ENCODE measurements at places on chromosomes 4 and X.

DNA sequence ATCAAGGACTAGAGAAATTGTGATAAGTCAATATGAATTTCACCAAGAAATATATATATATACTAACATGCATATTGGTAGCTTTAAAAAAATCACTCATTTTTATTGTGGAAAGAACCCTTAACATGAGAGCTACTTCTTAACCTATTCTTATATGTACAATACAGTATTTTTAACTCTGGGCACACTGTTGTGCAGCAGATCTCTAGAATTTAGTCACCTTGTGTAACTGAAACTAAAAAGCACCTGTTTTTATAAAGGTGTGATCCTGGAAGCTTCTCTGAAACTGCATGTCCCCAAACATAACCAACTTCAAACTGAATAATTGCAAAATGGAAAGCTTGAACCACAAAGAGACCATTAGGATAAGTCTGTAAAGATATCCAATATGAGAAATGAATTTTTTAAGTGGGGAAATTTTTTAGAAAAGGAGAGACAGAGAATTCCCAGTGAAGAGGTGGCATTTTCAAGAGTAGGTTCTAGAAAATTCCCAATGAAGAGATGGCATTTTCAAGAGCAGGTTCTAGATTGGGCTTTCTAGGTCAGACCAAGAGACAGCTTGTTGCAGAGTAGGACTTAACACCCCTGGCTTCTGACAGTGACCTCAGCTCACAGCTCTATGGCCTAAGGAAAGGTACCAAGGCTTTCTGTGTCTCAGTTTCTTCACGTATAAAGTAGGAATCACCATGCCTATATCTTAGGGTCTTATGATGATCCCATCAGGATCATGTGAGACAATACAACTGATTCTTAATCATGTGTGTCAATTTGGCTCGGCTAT lies 22.0 kb upstream of the PPARGC1A start:
- no peak for DNase-seq

DNA sequence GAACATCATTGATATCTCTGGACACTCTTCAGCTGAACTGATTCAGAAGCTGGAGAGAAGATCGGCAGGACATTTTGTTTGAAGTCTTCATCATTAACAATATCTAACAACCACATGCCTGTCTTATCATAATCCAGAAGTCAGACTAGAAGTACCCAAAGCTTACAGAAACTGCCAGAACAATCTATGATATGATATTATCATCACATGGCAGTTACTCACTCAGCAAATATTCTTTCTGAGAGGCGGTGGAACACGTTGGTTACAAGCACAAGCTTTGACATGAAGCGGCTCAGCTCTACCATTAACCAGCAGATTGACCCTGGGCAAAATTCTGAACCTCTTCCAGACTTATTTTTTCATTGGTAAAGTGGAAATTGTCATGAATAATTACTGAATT lies 69.4 kb upstream of the KIT start:
- no peak for DNase-seq

DNA sequence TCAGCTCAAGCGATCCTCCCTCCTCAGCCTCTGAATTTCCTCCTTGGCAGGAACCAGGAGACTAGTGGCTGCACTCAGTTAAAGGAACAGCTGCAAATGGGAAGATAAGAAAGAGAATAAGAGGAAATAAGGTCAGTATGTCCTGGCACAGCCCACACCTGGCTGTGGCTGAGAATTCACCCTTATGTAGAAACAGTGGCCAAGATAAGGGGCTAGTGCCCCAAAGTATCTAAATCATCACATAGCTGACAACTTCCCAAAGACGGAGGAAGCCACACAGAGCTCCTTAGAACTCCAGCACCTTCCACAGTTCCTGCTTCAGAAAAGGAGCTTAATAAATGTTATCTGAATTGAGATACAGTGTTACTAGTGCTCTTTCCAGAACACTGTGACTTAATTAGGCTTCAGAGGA lies 2.3 kb upstream of the CHIC2 start:
- DNase-seq, result no peak

- DNase-seq, result no peak
Observed at GRCh38 chr4:45131020-45131419, 404.7 kb upstream of the GNPDA2 start.

- DNase-seq, result no peak
Observed at GRCh38 chrX:20487227-20487626, 220.5 kb upstream of the RPS6KA3 start.

DNA sequence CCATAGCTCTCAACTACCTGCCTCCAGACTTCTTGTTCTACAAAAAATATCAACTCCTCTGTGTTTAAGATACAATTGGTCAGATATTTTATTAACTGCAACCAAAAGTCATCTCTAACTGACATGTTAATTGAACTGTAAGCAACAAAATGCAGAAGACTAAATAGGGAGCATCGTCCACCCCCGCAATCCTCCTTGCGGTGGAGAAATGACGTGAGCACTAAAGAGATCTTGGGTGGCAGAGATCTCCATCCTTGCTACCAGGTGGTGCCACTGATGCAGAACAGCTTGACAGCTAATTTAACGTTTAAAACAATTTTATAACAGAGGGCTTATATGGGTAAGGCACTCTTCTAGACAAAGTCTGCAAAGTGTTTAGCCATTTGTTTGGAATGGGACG lies 164.4 kb upstream of the FTHL17 start:
- no peak for DNase-seq

Data from effector CD4-positive, alpha-beta T cell (primary cell).